ENCODE measurements at places on chromosomes 1 and 21.
A peak's percentile ranks its signal among the peaks of the same experiment; 100 is the strongest.

DNA sequence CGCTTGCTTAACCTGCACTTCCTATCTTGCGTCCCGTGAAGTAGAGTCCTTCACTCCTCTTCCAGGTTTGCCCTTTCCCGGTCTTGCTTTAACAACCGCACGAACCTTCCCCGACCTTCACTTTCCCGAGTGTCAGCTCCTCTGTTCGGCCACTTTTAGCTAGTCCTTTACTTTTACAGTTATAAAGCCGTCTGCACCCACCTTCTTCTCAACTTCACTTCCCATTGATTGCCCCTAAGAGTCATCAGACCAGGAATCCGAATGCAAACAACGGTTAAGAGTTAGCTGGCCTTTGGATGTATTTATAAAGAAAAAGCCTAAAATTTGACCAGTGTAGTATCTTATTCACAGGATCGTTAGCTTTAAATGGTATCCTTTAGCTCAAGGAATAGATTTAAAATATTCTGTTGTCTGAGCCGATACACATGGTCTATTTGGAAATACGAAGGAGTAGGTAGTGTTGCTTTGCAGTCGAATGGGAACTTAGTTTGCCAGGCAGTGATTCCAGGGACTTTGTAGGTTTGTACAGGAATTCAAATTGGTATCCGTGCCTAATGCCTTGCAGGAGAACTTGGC is 1.4 kb downstream of the PPP2R5A start:
- DNase-seq = no peak

DNA sequence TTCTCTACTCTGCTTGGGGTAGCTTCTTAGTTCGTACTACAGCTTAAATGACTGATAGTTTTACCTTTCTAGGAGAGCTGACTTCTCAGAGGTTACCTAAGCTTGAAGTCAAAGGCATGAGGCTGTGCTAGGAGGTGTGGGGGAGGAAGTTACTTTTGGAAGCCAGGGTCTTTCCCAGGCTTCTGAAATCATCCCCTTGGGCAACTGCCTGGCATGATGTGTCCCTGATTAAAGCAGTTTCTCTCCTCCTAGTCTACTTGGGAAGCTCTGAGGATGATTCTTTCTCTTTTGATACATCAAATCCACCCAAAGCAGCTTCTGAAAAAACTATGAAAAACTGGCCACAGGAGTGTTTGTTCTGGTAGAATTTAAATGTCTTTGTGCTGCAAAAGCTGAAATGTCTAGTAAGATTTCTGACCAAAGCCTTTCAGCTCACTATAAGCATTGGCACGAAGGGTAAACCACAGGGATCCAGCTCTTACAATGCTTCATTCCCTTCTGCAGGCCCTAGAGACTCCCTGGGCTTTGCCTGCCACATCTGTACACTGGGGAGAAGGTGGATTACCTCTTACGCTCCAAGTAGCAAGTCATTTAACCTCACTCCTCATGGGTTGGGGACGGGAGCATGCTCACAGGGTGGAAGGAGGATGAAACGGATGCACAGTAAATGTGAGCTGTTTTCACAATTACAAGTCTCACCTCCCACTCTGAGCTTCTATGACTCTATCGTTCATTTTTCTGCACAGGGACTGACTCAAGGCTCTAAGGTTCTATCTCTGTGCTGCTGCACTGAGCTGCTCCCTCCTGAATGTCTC is 59.6 kb downstream of the RUNX1 start:
- no peak for DNase-seq

GRCh38 chr1:36322786-36323635 is 434 bp downstream of the EVA1B start:
- no peak for DNase-seq

GRCh38 chr1:14366091-14367018 is 232.1 kb upstream of the KAZN start:
- peak; percentile 4 for DNase-seq

GRCh38 chr1:37755290-37755689 is 9.6 kb downstream of the EPHA10 start:
- no peak for DNase-seq

- no peak for DNase-seq
Observed at GRCh38 chr1:2276803-2277580, 48.9 kb downstream of the SKI start.

DNA sequence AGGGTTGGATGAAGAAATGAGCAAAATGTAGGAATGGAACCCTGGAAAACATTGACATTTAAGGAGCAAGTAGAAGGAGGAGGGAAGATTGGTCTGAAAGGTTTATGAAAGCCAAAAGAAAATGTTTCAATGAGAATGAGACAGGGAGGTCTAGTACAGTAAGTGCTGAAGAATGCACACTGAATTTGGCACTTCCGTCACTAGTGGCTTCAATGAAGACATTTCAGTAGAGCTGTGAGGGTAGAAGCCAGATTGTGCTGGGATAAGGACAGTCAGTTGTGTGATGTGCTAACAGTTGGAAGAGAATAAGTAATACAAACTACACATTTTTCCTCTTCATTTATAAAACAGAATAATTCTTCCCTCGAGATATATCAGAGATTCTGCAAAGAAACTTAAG is 17.1 kb downstream of the THEM4 start:
- DNase-seq = no peak

- DNase-seq = no peak
Observed at GRCh38 chr1:109319114-109319513, 12.3 kb upstream of the MYBPHL start.

GRCh38 chr1:36256558-36257374 is 32.5 kb downstream of the THRAP3 start:
- DNase-seq = no peak

DNA sequence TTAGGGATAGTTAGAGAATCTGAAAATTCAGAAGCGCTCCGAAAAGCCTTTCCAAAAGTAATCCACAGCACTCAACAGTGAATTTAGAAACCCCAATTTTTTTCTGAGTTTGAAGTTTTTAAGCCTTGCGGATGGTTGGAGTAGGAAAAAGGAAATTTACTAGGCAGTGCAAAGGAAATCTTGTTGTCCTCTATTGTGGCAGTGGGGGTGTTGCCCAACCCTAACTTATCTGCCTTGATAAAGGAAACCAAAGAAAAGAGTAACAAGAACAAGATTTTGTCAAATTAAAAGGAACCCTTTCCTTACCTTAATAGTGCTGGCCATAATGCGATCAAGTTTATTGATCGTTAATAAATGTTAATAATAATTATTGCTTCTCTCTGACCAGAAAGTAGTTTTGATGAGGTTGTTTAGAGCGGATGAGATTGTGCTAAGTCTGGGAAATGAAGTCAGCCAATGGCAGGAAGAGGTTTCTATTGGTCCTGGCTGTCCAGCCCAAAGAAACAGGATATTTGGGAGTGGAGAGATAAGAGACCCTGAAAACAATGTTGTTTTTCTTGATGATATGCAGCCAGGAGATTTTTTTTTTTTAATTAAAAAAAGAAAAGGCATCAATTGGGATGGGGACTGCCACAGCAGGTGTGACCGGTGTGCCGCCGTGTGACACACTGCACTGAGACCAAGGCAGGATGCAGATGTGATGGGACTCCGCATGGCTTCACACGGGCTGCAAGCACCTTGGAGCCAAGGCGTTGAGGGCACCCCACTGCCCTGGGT is at the start of gene ERG:
ERG (minus strand) TSS at position 421 of the 777 bp plus-strand sequence; CDS start at position 324, 97 bp downstream.
- no peak for DNase-seq

- peak; percentile 16 for DNase-seq
Observed at GRCh38 chr1:186541003-186541402, 80.1 kb upstream of the PDC start.

DNA sequence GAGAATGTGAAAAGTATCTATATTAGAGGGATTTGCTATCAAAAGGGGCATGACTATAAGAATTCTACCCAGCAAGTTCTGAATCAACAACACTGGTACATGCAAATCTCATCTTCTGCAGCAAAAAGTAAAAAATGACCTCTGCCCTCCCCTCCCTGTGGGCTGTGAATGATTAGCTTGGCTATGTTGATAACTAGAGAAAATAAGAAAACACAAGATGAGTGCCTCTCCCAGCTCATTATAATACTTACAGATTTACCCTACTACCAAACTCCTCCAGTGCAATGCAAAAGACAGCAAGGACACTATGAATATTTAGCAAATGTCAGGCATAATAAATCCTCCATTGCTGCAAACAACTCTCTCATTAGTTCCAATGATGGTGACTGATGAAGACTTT is 102.4 kb downstream of the SLC45A1 start:
- DNase-seq = no peak

DNA sequence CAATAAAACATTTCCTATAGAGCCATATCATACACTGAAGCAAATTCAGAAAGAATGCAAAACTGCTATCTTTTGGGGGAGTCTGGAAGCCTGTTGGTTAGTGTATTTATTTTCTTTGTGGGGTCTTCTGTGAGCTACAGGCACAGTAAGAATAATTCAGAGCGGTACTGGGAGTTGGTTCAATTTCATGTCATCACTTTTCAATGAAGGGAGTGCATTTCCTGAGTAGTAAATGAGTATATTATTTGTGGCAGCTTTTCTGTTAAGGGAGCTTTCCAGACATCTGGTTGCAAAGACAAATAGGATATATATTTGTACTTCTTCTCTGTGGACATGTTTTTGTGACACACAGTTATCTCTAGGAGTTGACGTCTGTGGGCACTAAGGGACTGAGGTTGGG is 130.6 kb downstream of the HUNK start:
- no peak for DNase-seq

DNA sequence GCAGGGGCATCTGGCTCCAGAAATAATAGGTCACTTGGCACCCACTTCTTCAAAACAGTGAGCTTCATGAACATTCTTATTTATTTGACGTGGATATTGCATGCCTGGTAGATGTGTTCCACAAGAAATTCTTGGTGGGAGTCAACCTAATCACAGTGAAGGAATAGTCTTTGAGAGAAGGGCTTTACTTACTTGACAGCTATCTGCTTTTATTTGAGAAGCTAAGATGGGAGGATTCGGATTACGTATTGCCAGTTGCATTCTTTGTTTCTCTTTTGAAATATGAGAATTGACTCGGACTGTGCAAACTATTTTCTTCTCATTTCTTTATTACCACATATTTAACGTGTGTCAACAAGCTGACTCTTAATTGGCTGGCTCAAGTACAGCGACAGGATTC is 117.2 kb downstream of the FASLG start:
- DNase-seq = no peak

- DNase-seq = no peak
Observed at GRCh38 chr1:32619701-32620485, 30.5 kb downstream of the ZBTB8OS start.

DNA sequence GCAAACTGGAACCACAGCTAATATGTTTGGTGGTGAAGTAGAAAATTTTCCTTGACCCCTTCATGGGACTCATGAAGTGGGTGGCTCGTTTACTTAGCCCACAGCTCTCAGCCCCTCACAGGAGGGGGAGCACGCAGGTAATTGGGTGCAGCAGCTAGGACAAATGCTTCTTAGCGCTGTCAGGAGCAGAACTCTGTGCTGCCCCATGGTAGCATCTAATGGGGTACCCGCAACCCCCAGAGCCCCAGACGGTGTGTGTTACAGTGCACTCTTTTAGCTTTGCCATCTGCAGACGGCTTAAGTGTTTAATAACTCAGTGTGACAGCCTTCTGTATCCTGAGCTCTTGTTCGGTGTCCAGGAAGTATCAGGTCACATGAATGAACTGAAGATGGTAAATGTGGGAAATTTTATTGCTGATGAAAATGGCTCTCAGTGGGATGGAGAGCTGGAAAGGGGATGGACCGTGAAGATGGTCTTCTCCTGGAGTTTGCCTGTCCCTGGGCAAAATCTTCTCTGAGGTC is 189.6 kb upstream of the ZRANB2 start:
- DNase-seq = no peak

DNA sequence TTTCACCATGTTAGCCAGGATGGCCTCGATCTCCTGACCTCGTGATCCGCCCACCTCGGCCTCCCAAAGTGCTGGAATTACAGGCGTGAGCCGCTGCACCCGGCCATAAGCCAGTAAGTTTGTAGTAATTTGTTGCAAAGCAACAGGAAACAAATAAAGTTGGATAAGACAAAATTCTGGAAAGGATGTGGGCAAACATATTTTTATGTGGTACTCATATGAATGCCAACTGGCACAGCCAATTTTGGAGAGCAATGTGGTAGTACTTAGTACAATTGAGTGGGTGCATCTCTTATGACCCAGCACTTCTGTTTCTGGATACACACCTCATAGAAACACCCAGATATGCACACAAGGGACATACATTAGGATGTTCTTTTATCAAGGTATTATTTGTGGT is 8.4 kb upstream of the IL12RB2 start:
- no peak for DNase-seq

DNA sequence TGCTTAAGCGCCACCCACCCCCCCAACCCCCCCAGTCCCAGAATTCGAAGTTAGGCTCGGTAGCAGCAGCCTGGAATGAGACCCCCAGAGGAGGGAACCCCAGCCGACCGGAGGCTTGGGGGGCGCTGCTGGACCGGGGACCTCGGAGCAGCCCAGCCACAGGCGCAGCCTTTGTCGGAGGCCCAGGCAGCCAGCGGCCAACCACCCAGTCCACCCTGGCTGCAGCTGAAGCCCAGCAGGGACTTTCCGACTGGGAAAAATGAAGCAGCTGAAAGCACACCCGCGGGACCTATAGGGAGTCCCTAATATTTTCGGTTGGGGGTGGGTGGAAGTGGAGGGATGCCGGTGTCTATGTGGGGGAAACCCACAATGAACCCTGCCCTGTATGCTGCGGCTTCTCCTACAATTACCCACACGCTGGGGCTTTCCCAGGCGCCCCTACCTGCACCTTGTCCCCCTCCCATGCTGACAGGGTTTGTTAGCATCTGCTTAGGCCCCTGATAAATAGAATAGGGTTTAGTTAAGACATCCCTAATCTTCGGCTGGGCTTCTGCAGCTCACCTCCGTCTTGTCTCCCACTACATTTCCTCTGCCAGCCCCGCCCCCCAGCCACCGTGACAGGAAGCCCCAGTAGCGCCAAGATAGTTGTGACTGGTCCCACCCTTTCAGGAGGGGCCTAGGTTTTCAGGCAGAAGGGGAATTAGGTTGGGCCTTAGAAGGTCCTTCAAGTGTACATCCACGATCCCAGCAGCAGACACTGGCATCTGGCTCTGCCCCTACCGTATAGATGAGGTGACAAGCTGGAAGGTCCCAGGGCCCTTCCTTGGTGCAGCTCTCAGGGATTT is 838 bp downstream of the CCDC28B start:
- no peak for DNase-seq

GRCh38 chr1:37634992-37635902 is 555 bp upstream of the RSPO1 start:
- no peak for DNase-seq

GRCh38 chr1:112257043-112257835 is 138.8 kb upstream of the CTTNBP2NL start:
- no peak for DNase-seq

- DNase-seq = no peak
Observed at GRCh38 chr1:56249234-56249633, 330.1 kb downstream of the PLPP3 start.

- no peak for DNase-seq
Observed at GRCh38 chr1:36481091-36481490, 1.6 kb downstream of the CSF3R start.

- DNase-seq = no peak
Observed at GRCh38 chr1:10989095-10989494, 23.4 kb upstream of the TARDBP start.

- DNase-seq = no peak
Observed at GRCh38 chr1:29368936-29369932, 132.9 kb downstream of the PTPRU start.

Data from T47D (cell line).